ENCODE measurements at places on chromosomes 12 and 14.

- DNase-seq = no peak
Observed at GRCh38 chr14:103890052-103890371, 38.2 kb upstream of the TDRD9 start.

DNA sequence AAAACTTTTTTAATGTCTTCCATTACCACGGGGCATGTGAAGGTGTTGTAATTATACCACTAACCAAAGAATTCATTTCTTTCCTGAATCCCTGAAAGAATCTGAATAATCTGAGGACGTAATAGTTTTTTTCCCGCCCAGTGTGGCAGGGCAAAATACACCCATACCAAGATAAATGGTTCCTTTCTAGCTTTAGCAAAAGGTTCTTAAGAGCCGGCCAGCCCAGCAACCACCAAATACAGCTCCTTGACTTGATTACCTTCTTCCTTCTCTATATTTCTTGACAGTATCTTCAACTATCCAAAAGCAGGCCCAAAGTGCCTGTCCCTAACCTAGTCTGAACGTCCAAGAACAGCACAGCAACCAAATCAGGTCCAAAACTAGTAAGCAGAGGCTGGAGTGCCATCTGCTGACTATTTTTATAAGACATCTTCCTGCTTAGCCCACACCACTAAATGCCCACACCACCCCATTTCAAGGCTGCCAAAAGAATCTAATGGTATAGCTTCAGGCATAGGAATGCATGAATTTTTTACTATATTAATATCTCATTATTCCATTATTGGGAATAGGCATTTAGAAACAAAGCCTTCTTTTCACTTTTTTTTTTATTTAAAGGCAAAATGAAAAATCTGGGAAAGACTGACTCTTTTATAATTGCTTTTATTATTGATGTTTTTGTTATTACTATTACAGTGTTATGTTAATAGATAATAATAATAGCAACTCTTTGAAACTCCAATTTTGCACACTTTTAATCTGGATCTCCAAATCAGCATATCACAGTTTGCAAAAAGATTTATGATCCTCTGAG, 524.4 kb downstream of the MED13L start:
- DNase-seq = peak; percentile 78

DNA sequence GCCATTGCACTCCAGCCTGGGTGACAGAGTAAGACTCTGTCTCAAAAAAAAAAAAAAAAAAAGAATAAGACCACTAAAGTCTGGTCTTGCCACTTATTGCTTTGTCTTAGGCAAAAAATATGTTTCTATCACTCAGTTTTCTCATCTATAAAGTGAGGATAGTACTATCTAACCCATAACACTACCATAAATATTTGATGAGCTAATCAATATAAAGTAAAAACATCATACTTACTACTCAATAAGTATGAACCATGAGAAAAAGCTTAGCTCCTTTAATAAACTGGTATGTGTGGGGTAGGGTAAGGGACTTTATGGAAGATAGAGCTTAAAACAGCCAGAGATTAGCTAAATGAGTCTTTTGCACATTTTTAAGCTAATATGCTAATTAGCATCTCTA, 85.5 kb downstream of the GXYLT1 start:
- DNase-seq = no peak

GRCh38 chr12:53190108-53190729, 9.5 kb upstream of the CSAD start:
- DNase-seq = peak; percentile 25

- DNase-seq = no peak
Observed at GRCh38 chr12:67241482-67241881, 27.7 kb upstream of the CAND1 start.

DNA sequence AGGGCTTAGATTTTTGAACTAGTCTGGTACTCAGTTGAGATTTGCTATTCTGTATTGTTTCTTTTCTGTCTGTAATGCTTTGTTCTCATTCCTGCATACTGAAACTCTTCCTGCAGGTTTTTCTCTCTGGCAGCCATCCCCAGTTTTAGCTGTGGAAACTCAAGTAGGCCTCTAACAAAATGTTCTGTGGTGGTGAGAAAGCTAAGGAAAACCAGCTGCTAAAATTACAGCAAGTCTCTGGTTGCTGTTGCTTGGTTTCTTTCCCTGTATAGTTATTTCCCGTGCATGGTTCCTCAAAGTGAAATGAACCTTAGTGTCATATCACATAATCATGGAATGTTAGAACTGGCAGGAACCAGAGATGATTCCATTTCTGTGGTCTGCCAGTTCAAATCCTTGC, 442.5 kb downstream of the NRXN3 start:
- DNase-seq = no peak

GRCh38 chr14:37023875-37024565, 148.4 kb downstream of the SLC25A21 start:
- DNase-seq = no peak

DNA sequence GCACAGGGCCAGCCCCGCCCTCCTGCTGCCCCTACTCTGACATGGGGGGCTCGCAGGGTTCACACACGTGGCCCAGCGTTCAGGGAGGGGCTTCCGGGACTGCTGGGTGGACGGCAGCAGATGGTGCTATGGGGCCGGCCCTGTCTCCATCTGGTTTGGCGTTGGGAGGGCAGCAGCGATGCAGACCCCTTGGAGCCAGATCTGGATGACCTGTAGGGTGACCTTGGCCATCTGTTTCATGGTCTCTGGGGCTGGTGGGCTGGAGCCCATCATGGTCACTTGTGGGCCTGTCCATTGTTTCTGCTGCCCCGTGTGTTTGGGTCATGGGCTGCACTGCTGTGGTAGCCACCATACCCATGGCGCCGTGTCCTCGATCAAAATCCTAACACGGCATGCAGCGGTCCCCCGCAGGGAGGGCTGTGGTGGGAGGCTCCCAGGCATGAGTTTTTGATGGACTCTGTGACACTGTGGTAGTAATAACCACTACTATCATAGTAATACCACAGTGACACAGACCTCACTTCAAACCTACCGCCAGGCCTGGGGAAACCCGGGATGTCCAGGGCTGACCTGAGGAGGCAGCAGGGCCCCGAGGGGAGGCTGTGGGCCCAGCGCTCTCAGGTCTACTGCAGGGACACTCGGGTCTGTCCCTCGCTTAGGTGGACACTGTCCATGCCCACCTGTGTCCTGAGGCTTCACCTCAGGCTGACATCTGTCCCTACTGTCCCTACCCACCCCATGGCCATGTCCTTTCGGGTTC, 359.4 kb downstream of the TMEM121 start:
- no peak for DNase-seq

- no peak for DNase-seq
Observed at GRCh38 chr12:132077322-132078100, 66.6 kb downstream of the DDX51 start.

GRCh38 chr12:7395950-7396349, 48.0 kb downstream of the CD163L1 start:
- no peak for DNase-seq

GRCh38 chr14:70658899-70659298, 17.2 kb downstream of the TTC9 start:
- DNase-seq = no peak

GRCh38 chr12:70177631-70178030, 65.6 kb upstream of the CNOT2 start:
- DNase-seq = no peak

- DNase-seq = peak; percentile 7
Observed at GRCh38 chr14:76719666-76720065, 41.6 kb upstream of the VASH1 start.

DNA sequence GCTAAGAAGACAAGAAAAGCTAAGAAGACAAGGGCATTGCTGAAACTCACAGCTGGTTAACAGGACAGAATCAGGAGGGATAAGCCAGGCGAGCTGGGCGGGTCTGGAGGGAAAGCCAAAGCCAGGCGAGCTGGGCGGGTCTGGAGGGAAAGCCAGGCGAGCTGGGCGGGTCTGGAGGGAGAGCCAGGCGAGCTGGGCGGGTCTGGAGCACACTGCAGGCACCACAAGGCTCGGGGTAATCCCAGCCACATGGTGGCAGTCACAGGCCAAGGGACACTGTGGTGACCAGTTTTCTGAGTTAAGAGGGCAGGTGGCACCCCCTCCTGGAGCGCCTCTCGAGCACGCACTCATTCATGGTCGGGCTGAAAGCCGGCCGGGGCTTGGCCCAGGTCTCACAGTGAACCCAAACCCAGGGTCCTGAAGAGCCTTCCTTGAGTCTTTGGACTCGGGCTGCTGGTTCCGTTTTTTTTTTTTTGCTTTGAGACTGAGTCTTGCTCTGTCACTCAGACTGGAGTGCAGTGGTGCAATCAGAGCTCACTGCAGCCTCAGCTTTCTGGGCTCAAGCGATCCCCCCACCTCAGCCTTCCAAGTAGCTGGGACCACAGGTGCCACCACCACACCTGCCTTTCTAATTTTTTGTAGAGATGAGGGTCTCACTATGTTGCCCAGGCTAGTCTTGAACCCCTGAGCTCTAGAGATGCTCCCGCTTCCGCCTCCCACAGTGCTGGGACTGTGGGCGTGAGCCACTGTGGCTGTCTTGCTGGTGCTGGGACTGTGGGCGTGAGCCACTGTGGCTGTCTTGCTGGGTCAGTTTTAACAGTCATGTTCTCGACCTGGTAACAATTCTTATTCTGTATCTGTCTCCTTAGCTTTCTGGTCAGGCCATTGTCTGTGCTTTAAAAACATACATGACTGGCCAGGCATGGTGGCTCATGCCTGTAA, 40.2 kb downstream of the HSP90AA1 start:
- DNase-seq = peak; percentile 18

DNA sequence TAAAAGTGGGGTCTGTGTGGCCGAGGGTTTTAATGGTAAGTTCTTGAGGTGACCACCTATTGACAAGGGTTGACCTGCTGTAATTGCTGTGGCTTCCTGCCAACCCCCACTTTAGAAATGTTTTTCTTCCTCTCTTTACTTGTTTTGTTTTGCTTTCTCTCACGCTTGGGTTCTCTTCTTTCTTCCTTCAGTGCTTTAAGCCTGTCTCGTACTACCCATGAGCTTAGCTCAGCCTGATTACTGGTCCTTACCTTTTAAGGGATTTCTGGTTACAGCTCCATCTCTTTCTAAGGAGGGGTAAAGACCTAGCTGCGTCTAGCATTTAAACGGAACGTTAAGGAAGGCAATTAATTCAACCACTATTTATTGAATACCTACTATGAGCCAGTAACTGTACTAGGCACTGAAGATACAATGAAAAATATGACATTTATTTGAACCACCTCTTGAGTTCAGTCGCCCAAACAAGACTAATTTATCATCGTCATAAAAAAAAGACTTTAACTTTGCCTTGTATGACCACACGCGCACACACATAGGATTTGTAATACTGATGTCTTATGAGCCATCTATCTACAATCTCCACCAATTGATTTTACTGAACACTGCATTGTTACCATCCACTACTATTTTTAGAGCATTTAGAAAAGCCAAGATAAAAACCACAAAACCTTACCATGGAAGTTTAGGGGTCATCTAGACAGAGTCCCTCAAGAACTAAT, 888 bp upstream of the PPP1R12A start:
- peak; percentile 58 for DNase-seq

DNA sequence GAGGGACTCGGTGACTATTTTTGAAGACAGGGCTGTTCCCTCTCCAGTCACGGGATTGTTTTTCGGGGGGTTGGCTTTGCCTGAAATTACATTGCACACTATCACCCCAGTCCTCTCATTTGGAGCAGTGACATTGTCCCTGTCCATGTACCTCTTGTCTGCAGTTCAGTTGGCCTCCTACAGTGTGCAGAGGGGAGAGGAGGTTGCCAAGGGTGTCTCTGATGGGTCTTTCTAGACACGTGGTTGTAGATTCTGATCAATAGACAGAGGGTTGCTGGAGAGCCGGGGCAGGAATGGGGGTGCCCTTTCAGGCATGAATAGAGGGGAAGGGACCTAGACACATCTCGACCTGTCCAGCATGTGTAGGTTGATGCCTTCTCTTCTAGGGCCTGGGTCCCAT, 1.2 kb downstream of the TMEM120B start:
- no peak for DNase-seq

DNA sequence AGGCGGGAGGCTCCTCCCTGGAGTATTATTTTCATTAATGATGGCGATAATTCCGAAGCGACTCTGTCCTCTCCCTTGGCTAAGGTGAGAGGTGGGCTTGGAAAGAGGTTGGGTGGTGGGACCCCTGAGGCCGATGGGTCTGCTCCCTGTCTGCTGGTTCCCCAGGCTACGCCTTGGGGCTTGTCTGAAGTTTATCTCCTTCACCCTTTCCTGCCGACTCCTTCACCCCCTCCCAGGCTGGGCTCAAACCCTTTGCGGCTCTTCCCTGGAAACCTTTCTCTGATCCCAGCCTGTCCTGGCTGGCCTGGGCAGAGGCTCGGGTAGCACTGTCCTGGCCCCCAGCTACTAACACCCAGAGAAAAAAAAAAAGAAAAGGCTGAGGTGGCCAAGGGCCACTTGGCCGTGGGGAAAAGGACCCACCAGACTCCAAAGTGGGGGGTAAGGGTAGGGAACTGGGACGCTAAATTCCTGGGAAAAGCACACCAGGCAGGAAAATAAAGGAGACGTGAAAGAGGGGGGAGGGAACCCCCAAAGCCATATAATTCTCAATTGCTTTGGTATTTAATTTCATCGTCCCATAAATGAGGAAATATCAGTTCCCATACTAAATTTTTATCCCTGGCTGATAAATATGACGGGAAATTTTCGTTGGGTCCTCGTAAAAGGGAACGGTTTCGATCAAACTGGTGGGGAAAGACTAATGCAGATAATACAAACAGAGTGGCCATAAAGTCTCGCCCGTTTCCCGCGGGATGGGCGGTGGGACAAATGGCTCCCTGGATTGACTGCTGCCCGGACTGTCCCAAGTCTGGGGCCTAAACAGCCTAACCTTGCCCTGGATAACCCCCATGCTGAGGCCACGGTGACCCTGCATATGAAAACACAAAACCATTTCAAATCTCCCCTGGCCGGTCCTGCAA, 2.0 kb upstream of the HOXC10 start:
- DNase-seq = no peak

DNA sequence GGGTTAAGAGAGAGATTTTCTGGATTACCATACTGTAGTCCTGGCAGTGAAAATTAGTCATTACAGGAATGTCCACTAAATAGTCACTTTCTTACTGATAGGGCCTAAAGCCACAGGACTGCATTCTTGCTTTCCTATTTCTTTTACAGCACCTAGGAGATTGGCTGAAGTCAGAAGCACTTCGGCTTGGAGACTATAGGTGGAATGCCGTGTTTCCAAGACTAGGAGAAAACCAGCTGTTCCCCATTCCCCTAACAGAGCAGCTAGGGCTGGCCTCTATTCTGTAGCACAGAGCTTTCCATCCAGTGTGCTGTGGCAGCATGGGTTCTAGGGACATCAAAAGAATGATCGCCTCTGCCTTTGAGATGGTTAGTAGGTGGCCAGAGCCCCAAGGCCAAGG, 15.1 kb downstream of the PIGH start:
- no peak for DNase-seq

DNA sequence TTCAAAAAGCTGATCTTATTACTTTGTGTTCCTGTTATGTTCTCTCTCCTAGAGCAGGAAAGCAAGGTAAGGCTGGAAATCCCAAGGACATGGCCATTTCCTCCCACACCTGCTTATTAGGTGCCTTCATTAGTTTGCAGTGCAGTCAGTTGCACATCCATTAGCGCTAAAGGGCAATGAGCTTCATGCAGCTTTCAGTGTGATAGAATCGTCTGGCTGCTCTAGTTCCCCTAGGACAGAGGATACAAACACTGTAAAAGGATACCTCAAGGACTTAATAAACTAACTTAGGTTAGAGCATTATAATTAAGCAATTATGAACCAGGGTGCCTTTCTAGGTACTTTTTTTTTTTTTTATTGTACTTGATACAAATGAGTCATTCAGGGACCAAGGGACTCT, 21.1 kb downstream of the TMEM117 start:
- no peak for DNase-seq

- no peak for DNase-seq
Observed at GRCh38 chr12:116577154-116577561, 18.0 kb downstream of the MAP1LC3B2 start.

- DNase-seq = no peak
Observed at GRCh38 chr12:53204351-53204750, 2.7 kb downstream of the ITGB7 start.

Data from NCI-H1092 treated with DMSO at 0.1 percent for 48 hours (cell line).